ENCODE measurements at places on chromosomes 6 and 20.

GRCh38 chr6:69337311-69337710 is 459.5 kb downstream of the LMBRD1 start:
- DNase-seq: no peak

DNA sequence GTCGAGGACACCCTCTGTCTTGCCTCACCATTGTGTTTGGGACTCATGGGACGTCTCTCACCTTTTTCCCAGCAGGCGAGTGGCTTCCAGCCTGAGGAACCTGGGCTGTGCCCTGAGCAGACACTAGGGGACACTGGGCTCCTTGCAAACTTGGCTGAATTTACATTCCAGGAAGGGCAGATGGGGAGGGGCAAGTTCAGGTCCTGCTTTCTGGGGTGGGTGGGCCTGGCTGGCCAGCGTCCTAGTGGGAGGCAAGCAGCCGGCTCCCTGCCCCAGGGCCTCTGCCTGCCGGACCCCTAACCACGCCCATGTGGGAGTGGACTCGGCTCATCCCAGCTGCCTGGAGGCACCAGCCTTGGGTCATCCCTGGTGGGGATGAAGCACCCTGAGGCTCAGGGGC is 48.2 kb upstream of the MLN start:
- peak; percentile 98 for DNase-seq

GRCh38 chr20:40571639-40572038 is 117.4 kb downstream of the MAFB start:
- no peak for DNase-seq

DNA sequence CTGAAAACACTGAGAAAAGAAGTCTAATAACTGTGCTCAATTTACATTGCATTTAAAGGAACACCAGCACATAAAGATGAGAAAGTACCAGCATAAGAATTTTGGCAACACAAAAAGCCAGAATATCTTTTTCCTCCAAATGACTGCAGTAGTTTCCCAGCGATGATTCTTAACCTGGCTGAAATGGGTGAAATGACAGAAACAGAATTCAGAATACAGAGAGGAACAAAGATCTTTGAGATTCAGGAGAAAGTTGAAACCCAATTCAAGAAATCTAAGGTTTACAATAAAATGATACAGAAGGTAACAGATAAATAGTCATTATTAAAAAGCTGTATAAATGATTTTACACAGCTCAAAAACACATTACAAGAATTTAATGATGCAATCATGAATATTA is 197.0 kb upstream of the EYS start:
- DNase-seq: no peak

DNA sequence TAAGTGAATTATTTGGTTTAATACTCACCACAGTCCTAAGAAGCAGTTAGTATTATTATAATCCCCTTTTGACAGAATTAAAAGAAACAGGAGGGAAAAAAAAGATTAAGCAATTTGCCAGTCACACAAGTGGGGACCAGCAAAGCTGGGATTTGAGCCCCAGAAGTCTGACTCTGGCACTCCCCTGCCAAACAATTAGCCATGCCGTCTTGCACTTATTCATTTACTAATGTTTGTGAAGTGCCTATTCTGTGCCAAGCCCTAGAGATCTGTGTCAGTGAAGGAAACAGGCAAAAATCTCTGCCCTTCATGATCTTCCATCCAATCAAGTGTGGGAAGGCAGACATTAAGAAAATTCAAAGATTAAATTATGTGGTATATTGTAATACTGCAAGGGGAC is 126.0 kb upstream of the TOP1 start:
- DNase-seq: no peak

DNA sequence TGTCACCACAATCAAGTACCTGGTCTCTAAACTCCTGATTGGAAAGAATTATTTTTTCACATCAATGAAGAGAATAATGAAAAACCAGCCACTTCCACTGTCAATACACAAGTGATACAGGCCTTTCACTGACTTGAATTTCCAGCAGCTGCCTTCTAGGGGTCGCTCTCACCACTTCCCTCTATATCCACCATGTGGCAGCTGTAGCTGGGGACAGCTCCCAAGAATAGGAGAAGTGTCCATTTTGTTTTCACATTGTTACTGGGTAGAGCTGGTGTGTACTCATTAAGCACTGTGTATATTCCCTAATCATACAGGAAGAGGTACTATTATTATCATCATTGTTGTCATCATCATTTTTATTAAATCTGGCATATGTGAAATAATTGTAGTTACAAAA is 438.4 kb upstream of the SPTLC3 start:
- peak; percentile 82 for DNase-seq

DNA sequence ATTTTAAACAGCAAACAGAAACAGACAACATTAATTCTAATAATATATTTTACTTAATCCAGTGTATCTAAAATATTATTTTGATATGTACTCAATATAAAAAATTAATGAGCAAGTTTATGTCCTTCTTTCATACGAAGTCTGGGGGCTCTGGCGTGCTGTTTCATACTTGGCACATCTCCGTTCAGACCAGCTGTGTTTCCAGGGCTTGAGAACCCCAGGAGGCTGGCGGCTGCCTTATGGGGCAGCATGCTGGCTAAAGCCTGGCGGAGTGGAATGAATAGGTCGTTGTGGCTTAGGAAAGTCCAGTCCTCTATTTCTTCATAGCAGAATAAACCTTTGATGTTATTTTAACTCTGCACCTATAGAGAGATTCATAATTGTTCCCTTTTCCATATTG is 43.3 kb downstream of the DUSP22 start:
- DNase-seq: no peak

- DNase-seq: no peak
Measured at GRCh38 chr20:44475372-44475693, 341 bp upstream of the TTPAL start.

GRCh38 chr6:79657238-79657637 is 26.1 kb downstream of the SH3BGRL2 start:
- DNase-seq: no peak

DNA sequence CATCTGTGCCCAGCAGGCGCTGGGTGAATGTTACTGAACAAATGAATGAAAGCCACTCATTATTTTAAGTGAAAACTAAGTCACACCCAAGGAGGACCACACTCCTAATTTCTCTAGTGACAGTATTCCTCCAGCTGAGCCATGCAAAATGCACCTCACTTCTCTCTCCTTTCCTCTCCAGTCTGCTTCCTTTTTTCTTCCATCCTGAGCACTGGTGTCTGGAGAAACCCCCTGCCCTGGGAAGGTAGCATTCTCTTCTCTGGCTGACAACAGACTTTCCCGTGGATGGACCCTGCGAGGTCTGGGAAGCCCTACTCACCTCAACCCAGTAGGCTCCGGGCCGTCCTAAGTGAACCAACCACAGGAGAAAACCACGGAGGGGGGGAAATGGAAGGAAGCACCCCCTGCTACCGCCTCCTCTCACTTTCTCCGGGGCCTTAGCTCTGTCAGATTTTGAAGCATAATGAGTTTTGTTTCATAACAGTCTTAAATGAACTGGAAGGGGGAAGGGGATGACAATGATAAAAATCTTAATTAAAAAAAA is 22.6 kb downstream of the TRERF1 start:
- no peak for DNase-seq

GRCh38 chr6:96795481-96795880 is 41.8 kb downstream of the GPR63 start:
- no peak for DNase-seq

DNA sequence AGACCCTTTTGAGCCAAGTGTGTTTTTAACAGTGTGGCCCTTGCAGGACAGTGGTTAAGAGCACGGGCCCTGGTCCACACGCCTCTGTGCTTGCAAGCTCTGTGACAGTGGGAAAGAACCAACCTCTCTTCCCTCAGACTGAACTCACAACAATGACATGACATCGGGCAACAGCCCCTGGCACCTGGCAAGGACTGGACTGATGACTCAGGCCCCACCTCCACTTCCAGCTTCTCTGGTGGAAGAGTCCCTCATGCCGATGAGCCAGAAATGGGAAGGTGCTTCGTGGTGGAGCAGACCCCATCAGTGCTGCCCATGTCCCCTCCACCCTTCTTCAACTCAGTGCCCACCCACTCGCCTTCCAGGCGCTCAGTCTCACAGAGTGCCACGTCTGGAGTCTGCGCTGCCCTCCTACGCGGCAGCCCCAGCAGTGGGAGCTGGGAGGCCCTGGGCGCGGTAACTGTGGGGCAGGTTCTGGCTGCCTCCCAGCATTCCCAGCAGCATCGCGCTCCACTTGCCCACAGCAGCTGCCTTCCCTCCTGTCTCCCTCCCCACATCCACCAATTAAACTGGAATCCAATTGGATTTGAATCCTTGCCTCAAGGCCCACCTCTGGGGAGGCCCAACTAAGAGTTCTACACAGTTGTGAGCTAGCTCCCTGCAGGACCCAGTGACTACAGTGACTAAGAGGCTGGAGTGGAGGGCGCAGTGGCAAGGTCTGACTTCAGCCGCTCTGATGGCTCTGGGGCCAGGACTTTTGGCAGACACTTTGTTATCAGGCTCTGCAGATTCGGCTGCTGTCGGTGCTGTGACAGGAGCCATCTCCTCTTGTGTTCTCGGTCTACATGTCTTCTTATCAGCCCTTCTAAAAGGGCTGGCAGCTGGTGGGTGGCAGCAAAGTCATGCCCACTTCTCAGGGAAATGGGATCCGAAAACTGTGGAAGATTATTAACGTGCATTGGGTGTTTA is 156.8 kb upstream of the MLN start:
- DNase-seq: peak; percentile 10

DNA sequence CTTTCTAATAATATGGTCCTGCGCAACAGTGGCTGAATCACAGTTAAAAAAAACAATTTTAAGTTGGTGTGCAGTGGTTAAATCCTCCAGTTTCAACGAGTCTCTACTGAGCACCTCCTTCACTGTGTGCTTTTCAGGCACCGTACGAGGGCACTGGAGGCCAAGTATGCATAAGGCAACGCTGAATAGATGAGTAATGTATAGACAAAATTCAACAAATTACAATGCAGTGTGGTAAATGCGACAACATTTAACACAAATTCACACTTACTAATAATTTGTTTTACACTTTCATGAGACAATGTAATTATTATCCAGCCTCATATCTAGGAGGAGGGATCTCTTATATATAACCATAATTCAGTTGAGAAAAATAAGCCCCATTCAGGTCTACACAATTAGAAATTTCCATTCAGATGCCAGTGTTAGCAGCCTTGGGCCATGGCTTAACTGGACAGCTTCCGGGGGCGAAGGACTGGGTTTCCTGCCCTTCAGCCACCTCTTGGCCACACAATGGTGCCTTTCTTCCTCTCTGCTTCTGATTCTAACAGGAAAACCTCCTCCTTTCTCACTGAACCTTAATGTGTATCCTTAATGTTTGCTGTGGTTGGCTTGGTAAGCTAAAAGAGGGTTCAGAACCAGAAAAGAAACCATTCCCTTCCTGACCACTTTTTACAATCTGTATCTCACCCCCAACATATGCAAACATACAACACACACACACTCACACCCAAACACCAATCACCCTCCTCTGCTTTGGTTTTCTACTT is 51.9 kb downstream of the B4GALT5 start:
- DNase-seq: no peak

- no peak for DNase-seq
Measured at GRCh38 chr6:71544906-71545305, 256.3 kb downstream of the OGFRL1 start.

DNA sequence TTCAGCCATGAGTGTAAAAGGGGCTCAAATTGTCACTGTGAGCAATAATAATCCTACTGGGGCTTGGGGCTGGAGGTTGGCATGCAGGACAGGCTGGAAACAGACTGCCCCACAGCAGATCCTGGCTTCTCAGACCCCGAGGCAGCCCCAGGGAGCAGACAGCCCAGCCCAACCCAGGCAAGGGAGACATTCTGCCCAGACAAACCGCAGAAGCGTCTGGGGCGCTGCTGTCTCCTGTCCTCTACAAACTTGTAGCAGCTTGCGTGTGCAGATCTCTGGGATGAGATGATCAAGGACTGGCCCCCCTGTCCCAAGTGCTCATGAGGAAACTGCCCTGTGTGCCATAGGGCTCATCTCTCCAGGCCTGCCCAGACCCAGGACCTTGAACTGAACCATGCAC is 84.6 kb downstream of the MAFB start:
- no peak for DNase-seq

- DNase-seq: peak; percentile 88
Measured at GRCh38 chr6:3456898-3457709, at the start of gene SLC22A23. SLC22A23 (minus strand) TSS chr6:3457050; CDS start chr6:3456559, 491 bp downstream.

Measured in WERI-Rb-1 (cell line).